ENCODE measurements at places on chromosomes 4 and X.

DNA sequence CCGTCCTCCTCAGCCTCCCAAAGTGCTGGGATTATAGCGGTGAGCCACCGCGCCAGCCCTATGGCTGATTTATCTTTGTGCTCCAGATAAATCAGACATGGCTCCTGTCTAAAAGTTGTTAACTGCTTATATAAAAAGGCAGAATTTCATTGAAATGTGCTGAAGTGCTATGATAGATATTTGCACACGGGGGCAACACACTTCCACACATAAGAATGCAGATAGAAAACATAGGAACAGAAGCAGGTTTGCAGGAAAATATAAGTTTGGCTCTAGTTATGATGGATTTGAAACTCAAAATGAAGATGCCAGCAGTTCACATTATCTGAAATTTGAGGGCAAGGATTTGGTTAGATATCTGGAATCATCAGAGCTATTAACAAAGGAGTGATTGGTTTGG, 163.1 kb upstream of the SLITRK2 start:
- DNase-seq: no peak

DNA sequence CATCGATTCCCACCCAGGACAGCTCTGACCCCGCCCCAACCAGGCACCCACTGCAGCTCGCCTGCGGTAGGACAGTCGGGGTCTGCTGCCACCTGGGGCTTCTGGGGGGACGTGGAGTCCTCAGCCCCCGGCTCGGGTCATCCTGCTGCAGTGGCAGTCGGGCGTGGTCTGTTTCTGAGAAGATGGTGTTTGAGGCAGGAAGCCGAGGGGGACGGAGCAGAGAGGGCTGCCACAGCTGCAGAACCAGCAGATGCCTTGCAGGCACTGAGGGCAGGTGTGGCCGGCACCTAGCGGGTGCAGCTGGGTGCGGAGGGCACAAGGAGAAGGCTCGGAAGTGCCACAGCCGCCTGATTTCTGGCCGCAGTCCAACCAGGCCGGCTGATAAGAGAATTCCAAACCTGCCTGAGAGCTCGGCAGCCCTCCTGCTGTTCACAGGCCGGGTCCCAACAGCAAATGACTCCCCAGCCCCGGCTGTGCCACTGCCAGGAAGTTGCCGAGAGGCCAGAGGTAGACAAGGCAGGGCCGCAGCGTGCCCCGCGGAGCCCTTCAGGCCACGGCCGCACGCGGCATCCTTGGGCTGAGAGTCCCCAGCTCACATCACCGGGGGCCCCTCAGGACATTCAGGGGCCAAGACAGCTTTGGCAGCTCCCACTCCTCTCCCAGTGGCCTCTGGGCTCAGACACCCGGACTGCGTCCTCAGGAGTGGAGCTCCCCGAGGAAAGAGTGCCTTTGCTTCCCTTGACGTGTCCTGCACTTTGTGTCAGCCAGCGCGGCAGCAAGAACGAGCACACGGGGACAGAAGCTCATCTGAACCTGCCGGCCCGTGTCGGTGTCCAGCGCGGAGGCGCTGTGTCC, 9.4 kb upstream of the CPLX1 start:
- no peak for DNase-seq

GRCh38 chrX:74490247-74490646, 69.0 kb downstream of the SLC16A2 start:
- DNase-seq: no peak

DNA sequence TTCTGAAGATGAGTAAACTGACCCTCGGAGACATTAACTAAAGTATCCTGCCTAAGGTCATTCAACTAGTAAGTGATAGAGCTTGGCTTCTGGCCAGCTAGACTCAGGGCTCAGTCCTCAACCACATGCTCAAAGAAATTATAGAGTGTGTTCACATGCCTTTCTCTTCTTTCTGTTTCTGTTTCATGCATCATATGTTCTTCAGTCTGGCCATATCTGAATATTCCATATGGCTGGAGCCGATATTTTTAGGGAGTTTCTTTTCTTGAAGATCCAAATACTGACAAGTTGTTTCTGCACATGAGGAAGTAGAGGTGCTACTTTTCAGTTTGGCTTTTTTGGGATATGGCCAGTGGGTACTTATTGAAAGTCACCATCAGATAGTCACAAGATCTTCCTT, 44.9 kb downstream of the MMRN1 start:
- DNase-seq: no peak

DNA sequence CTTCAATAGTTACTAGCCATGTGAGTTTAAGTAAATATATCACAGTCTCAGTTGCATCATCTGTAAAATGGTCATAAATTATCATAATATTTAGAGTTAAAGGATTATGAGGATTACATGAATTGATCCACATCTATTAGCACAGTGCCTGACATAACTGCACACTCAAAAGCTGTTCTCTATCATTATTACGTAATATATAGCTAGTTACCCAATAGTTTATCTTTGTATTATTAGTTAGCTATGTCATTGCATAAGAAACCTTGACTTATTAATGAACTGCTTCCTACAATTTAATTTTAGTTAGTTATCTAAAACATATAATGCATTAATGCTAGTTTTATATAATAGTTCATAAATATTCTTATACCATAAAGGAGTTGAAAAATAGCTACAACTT, 1076.9 kb upstream of the GRID2 start:
- no peak for DNase-seq

- no peak for DNase-seq
Measured at GRCh38 chrX:100975212-100975611, 5.7 kb downstream of the ARL13A start.

GRCh38 chr4:79650217-79650616, 242.2 kb upstream of the GK2 start:
- DNase-seq: no peak

- DNase-seq: no peak
Measured at GRCh38 chr4:155734065-155734464, 24.8 kb upstream of the GUCY1B1 start.

DNA sequence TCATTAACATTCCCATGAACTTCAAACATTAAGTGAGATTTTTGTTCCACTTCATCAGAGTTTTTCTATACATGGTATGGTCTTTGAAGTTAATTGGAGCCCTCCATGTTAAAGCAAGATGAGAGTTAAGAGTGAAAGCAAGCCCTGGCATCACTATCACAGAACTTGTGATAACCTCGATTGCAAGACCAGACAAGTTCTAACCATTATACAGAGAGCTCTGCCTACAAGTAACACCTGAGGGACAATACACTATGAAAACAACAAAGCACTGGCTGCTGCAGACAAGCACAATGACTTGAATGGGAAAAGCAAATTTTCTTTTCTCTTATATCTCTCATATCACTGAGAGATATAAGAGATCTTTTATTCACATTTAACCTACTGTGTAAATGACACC, 126.6 kb upstream of the GYPA start:
- no peak for DNase-seq

DNA sequence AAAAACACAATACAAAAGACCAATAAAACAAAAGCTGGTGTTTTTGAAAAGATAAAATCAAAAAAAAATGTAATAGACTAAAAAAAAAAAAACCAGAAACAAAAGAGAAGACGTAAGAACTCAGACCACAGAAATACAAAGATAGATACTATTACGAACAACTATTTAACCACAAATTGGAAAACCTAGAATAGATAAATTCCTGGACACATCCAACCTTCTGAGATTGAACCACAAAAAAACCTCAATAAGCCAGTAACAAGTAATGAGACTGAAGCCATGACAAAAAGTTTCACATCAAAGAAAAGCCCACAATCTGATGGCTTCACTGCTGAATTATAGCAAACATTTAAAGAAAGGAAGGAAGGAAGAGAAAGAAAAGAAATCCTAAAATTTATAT, 16.2 kb downstream of the RCHY1 start:
- no peak for DNase-seq
